ENCODE measurements at places on chromosomes 6 and 20.
A peak's percentile ranks its signal among the peaks of the same experiment; 100 is the strongest.

DNA sequence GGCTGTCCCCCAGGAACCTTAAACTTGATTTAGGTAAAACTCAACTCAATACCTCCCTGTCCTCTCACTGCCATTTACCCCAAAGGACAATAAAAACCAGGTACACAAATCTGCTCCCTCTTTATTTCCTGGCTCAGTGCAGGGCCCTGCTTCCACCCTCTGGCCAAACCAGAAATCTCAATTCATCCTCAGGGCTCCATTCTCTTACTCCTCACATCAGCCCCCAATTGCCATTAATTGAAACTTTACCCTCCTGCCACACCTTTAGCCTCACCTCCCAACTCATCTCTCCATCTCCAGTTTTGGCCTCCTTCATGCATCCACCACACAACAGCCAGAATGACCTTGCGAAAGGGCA, 10.5 kb downstream of the ZBTB2 start:
- DNase-seq = no peak

GRCh38 chr6:5726976-5727718, 279.6 kb downstream of the NRN1 start:
- DNase-seq = no peak

DNA sequence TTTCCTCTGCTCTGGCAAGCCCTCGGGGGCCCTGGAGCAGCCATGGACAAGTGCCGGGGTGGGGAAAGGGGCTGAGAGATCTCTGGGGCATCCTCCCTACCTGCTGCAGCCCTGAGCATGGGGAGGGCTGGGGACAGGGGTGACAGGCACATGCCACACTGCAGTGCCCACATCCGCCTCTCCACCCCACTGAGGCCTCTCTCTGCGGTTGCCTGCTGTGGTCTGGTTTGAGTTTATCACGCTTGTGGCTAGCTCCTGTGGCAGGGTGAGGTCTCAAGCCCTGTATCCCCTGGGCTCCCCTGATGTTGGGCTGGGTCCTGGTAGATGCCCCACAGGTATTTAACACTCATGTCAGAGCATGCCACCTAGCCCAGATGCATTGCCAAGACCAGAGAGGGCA, 52.9 kb upstream of the MLN start:
- DNase-seq = peak; percentile 44

DNA sequence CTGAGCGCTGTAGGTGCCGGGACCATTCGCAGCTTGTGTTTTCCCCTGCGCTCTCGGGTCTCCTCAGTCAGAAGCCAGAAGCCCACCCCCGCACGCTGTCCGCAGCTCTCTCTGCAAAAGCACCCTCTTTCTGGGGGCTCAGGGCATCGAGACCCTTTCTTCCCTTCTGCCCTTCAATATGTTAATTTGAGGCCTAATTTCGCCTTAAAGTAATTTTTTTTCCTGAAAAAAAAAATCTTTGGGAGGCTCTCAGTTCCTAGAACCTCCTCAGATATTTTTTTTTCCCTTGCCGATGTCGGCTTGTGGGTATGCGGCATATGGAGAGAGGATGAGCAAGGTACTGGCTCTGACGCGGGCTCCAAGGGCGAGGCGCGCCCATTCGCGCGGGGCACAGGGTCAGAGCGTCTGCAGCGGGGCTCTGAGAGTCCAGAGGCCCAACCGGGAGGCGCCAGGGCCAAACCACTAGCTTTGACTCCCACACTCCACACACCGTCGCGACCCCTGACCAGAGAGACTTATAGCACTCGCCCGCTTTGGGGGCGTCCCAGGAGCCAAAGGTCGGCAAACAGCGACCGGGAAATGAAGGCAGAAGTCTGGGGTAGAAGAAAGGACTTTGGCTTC, 893 bp downstream of the PRDM13 start:
- DNase-seq = no peak

GRCh38 chr6:92404281-92404680, 1015.1 kb downstream of the EPHA7 start:
- DNase-seq = no peak

- DNase-seq = no peak
These were observed 23.5 kb upstream of the OCSTAMP start for GRCh38 chr20:46573788-46574584.

GRCh38 chr6:166772518-166772917, 145.5 kb upstream of the RPS6KA2 start:
- no peak for DNase-seq

- no peak for DNase-seq
These were observed 154.3 kb downstream of the ANKRD60 start for GRCh38 chr20:58073945-58074856.

- no peak for DNase-seq
These were observed 38.6 kb downstream of the GHRH start for GRCh38 chr20:37223053-37223452.

DNA sequence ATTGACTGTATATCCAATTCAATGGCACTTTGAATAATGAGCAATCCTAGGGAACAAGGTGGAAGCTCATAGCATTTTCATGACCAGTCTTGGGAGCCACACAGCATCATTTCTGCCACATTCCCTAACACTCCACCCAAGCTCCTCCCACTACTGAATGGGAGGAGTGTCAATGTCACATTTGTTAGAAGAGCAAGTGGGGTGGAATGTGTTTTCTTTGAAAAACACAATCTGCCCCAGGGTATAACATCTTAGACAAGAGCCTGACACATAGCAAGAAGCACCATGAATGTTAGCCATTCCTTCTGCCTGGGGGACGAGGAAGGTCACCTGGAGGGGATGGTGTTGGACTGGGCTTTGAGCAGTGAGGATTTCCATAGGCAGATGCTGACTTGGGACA, 258.3 kb upstream of the PMEPA1 start:
- no peak for DNase-seq

GRCh38 chr6:158524311-158524710, 35.6 kb upstream of the TMEM181 start:
- DNase-seq = no peak

DNA sequence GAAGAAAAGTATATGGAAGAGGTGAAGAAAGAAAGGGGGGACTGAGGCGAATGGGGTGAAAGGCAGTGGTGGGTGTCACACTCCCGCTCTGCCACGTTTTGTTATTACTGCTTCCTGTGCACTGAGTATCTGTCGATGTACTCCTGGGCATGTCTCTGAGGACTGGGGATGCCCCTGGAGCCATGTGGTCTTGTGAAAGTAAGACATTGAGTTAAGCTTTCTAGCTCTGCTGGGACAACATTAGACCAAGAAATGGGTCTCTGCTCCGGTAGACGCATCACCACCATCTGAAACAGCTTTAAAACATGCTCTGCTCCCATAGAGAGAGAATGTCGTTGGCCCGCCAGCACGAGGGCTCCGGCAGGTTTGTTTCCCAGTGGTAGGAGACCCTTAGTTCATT, 40.0 kb downstream of the IRF4 start:
- DNase-seq = no peak

DNA sequence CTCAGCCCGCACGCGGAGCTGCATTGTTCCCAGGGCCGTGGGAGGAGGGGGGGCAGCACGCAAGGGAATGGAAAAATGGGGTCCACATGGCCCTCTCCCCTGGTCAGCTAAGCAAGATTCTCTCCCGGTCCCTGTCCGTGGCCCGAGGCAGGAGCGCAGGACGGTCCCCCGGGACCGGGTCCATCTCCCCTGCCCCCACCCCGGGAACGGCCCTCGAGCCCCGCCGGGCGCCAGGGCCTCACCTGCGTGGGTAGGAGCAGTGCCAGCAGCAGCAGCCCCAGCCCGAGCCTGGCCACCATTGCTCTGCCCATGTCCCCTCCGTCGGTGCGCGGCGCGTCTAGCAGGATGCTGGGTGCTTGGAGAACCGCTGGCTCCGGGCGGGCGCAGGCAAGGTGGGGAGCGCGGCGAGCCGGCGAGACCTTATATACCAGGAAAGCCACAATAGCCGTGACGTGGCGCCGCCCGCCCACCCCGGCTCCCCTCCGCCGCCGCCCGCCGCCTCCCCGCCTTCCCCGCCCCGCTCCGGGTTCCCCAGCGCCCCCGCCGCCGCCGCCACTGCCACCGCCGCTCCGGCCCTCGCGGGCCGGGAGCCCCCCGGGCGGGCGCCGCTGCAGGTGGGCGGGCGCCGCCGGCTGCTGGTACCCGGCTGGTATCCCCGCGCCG, at the start of gene CD24:
Gene CD24 (minus strand): TSS at position 394 of the 663 bp plus-strand sequence. CDS start 83 bp downstream, at position 311.
- peak; percentile 21 for DNase-seq

DNA sequence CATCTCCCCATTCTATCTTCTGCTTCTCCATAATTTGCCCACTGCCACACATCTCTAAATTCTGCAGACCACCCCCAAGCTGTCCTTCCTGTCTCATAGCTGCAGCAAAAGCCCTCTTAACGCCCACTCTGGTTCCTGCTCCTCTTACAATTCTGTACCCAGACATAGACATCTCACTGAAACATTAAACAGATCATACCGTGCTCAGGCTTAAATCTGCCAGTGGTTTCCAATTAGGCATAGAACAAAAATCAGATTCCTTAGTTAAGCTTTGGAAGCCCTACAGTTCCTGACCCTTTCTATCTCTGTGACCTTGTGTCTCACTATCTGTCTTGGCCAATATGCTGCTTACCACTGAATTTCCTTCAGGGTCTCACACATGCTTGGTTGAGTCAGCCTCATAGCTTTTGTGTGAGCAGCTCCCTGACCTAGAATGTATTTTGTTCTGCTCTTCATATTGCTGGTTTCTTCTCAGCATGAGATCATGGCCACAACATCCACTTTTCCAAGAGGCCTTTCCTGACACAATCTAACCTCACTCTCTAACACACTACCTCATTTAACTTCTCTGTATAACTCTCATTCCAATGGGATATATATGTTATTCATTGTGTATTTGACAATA, 749.7 kb downstream of the MAFB start:
- DNase-seq = no peak

DNA sequence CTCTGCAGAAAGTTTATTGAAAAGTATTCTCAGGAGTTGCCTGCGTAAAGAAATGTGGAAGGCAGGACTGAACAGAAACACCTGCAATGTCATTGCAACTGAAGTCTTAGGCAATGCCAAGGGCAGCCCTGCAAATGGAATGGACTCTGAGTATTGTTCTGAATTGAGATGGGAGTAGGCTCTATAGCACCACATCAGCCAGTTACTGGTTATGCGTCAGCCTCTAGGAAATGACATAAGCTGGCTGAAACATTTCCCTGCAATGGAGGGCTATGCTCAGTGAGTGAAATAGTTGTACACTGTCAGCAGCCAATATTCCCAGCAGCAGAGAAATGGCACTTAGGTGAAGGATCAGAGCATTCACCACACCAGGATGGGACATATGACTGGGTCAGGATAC, 13.8 kb upstream of the GJE1 start:
- no peak for DNase-seq

- no peak for DNase-seq
These were observed 695.0 kb upstream of the GJE1 start for GRCh38 chr6:141437685-141438084.

- no peak for DNase-seq
These were observed 47.7 kb downstream of the SCML4 start for GRCh38 chr6:107776415-107776814.

GRCh38 chr20:23419995-23420901, 1.0 kb downstream of the NAPB start:
- DNase-seq = peak; percentile 64

DNA sequence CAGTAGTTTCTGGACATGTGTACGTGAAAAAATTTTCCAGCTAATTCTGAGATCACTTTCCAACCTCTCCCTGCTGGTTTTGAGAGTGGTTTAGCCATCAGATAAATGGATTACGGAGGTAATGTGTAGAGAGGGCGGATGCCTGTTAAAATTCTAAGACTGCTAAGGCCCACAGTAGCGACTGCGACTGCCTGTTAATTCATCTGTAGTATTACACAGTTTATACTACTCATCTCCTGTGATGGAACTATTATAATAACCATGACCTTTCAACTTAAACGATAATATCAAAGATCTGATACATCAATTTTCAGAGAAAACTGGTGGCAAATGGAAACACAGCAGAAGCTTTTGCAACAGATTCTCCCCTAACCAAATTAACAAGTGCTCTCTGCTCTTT, 102.3 kb downstream of the IRF4 start:
- DNase-seq = no peak

- DNase-seq = no peak
These were observed 29.4 kb downstream of the PHIP start for GRCh38 chr6:79048611-79049010.

- no peak for DNase-seq
These were observed 79.5 kb upstream of the PREP start for GRCh38 chr6:105482227-105482844.

GRCh38 chr20:3213226-3213625, 3.9 kb downstream of the ITPA start:
- DNase-seq = no peak
